ENCODE measurements at places on chromosomes 2 and 18.

DNA sequence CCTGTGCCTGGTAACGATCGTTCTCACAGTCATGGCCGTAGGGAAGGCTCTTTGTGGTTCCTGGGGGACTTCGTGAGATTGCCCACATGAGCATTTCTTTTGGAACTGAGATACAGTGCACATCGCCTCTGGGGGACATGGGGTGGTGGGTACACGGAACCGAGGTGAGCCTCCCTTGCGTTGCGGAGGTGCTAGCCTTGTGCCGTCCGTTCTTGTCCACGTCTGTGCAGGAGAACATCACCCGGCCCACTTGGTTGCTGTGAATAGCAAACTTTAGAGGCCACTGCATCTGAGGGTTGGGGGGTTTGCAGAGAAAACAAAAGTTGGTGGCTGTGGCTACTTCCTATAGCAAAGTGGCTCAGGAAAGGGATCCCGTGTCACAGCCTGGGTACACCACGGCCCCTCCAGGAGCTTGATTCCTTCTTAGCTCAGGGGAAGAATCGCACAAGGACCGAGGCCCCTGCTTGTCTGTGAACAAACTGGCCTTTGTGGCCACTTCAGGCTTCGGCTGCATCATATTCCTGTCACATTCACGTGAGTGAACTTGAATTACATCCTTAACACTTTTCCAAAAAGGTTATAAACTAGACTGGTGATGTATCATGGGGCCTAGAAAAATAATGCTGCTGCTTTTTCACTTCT, 72.6 kb downstream of the LRRFIP1 start:
- no peak for DNase-seq

GRCh38 chr2:48147719-48148118, 241.4 kb upstream of the FBXO11 start:
- DNase-seq, result no peak

- no peak for DNase-seq
These were observed 754.7 kb upstream of the GYPC start for GRCh38 chr2:125901278-125901677.

DNA sequence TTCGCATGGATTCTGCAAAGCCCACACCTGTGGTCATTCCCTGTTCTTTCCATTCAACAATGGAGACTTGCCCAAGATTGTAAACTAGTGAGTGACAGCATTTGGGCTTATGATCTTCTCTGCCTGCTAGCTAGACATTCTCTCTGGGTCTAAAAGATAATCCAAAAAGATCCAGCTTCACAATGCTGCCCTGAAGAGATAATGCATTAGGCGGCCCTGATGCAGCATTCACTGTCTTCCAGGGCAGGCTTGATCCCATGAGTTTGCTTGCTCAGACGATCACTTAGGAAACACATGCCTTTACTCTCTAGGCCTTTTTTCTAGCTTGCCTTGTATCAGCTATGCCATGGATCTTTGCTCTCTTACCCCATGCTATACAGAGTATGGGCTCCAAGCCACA, 196.1 kb downstream of the SETBP1 start:
- no peak for DNase-seq

DNA sequence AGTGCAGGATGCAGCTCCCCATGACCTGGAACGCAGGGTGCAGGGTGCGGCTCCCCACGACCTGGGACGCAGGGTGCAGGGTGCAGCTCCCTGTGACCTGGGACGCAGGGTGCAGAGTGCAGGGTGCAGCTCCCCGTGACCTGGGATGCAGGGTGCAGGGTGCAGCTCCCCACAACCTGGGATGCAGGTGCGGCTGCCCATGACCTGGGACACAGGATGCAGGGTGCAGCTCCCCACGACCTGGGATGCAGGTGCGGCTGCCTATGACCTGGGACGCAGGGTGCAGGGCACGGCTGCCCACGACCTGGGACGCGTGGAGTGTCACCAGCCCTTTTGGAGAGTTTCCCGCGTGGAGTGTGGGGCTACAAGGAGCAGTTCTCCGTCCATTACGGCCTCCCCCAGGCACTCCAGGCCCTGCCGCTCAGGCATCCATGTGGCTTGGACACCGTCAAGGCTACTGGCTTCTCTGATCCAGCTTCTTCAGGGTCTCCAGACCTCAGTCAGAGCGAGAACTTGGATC, 38.7 kb downstream of the PXDN start:
- DNase-seq, result no peak

GRCh38 chr18:8706791-8707555, 1.6 kb downstream of the MTCL1 start:
- peak; percentile 65 for DNase-seq

GRCh38 chr2:207311316-207312005, 145.7 kb upstream of the KLF7 start:
- DNase-seq, result peak; percentile 43

DNA sequence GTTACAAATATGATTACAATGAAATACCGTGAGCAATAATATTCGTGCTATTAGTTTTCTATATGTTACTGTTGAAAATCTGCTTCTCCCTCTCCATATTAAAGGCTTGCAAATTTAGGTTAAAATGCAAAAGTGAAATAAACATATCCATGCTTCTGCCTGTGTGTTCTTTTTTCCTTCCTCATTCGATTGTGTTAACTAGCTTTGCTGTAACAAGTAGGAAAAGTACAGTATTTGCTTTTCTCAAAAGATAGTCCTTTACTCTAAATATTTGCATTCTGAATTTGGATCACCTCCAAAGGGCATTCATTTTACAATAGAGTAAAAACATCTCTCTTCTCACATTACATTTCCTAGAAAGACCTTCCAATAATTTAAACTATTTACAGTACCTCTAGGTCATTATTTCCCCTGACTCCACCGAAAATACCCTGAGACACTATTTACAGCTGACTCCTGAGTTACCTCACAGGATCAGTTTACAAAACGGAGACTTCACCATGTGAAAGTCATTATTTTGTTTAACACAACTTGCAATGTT, 835.0 kb upstream of the FANCL start:
- DNase-seq, result no peak

GRCh38 chr18:51128533-51128932, 68.9 kb downstream of the MEX3C start:
- no peak for DNase-seq

- no peak for DNase-seq
These were observed 406.3 kb downstream of the CDH7 start for GRCh38 chr18:66156946-66157687.

- DNase-seq, result peak; percentile 72
These were observed 25.5 kb upstream of the PXDN start for GRCh38 chr2:1769703-1770422.

DNA sequence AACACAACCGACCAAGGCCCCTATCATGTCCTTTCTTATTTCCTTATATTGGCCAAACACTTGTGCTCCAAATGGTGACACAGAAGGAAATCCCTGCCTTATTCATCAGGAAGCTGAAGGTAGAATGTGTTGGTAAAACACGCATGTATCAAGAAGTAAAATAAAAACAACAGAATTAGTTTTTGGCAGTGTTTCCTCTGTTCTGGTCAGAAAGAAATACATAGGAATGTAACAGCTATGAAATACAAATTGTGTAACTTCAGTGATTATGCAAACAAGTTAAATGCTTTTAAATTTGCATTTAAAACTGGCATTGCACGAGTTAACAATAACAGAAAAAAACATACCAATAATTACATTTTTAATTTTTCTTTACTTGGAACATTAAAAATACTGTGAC, 19.3 kb downstream of the ST6GAL2 start:
- no peak for DNase-seq

DNA sequence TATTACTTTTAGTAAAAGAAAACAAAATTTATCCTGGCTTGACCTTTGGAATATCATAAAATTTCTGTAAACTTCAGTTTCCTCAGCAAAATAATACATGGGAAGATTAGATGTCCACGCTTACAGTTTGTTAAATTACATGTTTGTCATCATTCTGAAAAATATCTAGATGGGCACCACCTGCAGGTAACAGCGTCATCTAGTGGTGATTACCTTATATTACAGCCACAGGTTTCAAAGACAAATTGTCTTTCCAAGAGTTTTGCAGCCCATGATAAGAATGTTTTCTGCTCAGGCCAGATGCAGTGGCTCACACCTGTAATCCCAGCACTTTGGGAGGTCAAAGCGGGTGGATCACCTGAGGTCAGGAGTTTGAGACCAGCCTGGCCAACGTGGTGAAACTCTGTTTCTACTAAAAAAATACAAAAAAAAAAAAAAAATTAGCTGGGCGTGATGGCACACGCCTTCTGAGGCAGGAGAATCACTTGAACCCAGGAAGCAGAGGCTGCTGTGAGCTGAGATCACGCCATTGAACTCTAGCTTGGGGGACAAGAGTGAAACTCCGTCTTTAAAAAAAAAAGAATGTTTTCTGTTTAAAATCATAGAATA, 96.3 kb upstream of the RASGRP3 start:
- peak; percentile 19 for DNase-seq

GRCh38 chr2:225824748-225825449, 425.4 kb downstream of the NYAP2 start:
- DNase-seq, result no peak

- peak; percentile 67 for DNase-seq
These were observed 114.3 kb upstream of the MCFD2 start for GRCh38 chr2:47029737-47030524.

DNA sequence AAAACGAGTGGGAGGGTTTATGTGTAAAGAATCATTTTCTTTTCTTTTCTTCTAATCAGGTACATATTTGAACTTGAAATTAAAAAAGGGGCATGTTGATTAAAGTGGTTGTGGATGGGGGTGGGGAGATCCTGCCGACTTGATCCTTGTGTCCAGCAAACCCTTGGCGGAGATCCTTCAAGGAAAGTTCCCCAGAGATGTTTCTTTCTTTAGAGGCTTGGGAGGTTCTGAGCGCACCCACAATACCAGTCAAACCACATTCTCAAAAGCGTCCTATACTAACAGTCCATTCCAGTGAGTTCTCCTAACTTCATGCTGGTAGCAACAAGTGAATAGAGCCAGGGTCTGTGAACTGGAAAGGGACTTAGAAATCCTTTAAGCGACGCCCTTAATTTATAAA, 49.2 kb downstream of the MYCN start:
- no peak for DNase-seq

- no peak for DNase-seq
These were observed 47.2 kb upstream of the UBE2F start for GRCh38 chr2:237919593-237919992.

- no peak for DNase-seq
These were observed 78.9 kb upstream of the OTOS start for GRCh38 chr2:240219208-240219890.

DNA sequence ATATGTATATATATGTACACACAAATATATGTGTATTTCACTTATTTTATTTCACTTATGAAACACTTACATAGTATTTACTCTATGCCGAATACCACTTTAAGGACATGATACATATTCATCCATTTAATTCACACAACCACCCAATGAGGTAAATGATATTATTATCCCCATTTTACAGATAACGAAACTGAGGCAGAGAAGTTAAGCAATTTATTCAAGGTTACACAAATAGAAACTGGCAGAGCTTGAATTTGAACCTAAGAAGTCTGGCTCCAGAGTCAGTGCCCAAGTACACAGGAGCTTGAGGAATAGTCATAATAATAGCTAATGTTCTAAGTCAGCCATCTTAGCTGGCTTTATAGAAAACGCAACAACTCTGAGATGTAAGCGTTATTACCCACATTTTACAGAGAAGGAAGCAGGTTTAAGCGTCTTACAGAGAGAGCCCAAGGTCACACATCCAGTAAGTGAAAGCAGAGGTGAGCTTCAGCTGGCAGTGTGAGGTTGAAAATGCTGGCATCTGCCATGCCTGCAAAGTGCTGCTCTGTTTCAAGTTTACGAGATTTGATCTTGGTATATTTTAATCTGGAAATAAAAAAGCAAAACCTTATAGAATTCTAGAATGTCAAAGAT, 326.9 kb downstream of the LPIN1 start:
- DNase-seq, result no peak

- DNase-seq, result no peak
These were observed 18.9 kb upstream of the ANKRD62 start for GRCh38 chr18:12074736-12075135.

GRCh38 chr18:45916302-45916701, 50.8 kb downstream of the EPG5 start:
- DNase-seq, result no peak

- no peak for DNase-seq
These were observed 319.0 kb downstream of the BCL11A start for GRCh38 chr2:60234274-60234986.

GRCh38 chr2:66888791-66889631, 454.1 kb downstream of the MEIS1 start:
- no peak for DNase-seq

DNA sequence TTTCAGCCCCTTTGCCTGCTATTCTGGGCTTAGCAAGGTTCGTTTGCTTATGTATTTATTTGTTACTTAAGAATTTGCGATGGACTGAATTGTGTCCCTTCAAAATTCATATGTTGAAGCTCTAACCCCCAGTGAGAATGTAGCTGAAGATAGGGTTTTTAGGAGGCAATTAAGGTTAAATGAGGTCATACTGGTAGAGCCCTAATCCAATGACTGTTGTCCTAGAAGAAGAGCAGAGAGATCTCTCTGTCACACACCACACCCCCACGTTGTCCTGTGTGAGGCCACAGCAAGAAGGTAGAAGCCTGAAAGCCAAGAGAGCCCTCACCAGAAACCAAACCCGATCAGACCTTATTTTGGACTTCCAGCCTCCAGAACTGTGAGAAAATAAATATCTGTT, 66.7 kb downstream of the KIAA1328 start:
- no peak for DNase-seq

DNA sequence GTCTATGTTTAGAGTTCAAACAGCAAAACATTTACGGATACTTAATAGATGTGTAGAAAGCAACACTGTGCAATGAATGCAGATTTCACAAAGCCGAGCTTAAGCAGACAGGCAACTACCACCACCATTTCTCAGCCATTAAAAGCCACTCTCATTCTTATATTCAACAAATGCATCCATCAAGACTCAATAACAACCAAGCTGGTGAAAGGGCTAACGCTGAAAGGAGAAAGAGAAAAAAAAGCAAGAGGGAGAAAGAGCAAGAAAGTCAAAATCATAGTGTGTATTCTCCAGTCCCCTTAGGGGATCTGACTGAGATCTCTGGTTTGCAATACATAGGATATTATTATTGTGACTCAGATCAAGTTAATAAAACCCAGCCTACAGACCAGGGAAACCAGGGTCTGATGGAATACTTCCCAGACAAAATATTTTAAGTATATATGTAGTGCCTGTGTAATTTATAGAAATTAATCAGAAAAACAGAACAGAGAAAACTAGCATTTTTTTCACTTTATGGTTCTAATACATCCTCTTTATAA, 14.1 kb downstream of the SATB2 start:
- DNase-seq, result no peak

GRCh38 chr2:216678813-216679657, 16.3 kb downstream of the IGFBP5 start:
- DNase-seq, result no peak

GRCh38 chr2:147548451-147548850, 296.4 kb upstream of the ACVR2A start:
- no peak for DNase-seq

GRCh38 chr2:179837408-179837807, 24.0 kb downstream of the ZNF385B start:
- peak; percentile 40 for DNase-seq

GRCh38 chr2:156937430-156937829, 320.1 kb upstream of the GALNT5 start:
- no peak for DNase-seq

GRCh38 chr2:105757433-105757832, 12.7 kb downstream of the NCK2 start:
- no peak for DNase-seq

GRCh38 chr2:205758051-205758450, 75.8 kb downstream of the NRP2 start:
- DNase-seq, result peak; percentile 18
